ENCODE measurements at places on chromosomes 5 and 9. TPM values are rescaled to one million over a fixed set of nuclear protein-coding genes. Genes with fewer than 3 reads are reported as not detected.

The LCN12 gene
- total RNA-seq: 3.8 TPM

The PHPT1 gene
- 44.1 TPM for total RNA-seq

The ENHO gene
- total RNA-seq: not detected

- DNase-seq: no peak
These were observed 81.8 kb upstream of the NEURL1B start for GRCh38 chr5:172559004-172559932.

DNA sequence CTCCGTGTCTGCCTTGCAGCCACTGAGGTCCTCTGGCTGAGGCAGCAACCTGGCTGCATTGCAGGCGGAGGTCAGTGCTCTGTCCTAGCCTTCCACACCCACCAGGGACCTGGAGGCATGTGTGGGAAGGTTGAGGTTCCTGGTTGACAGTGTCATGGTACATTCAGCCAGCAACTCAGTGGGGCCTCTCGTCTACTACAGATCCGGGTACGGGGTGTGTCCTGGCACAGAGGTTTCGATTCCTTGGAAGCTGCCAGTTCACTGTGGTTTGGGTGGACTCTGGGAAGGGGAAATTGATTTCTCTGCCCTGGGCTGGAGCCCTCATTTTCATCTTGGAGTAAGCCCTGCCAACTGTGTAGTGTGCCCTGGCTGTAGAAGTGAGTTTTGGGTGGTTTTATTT, 45.1 kb downstream of the PDE8B start:
- DNase-seq: no peak

The DEPDC1B gene
- total RNA-seq: 63.1 TPM

DNA sequence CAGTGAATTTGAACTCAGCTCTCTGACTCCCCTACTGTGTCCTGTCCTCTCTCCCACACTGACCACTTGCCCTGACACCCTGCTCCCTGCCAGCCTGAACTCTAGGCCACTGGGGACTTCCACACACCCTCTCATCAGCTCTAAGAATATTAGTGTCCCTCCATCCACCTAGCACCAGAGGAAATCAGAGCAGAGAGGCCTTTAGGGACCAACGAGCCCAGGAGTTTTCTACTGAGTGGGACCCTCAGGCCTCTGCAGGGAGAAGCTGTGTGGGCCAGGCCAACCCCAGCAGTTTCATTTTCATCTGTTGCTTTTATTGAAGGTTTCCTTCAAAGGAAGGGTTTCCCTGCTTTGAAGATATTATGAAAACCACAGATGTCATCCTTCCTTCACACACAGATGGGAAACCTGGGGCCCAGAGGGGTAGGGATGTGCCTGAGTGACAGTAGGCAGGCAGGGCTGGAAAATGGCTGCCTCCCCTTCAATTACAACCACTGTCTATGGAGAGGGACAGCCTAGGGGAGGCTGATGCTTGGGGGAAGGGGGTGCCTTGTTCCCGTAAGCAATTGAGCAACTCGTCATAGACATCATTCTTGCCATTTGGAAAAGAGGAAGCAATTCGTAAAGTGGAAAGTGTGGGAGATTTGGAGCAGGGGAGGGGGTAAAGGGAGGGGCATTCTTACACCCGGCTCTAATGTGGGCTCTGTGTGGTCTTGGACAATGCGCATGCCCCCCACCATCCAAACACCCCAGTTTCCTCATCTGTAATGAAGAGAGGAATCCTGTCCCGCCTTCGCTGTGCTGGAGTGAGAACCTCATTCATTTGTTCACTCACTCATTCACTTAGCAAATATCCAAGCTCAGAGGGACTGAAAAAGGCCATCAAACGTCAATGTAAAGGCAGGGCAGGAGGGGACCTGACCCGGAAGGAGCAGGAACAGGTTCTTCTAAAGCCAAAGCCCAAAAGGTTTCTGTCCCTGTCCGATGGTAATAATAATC, 3.9 kb downstream of the GLIPR2 start:
- no peak for DNase-seq

- DNase-seq: no peak
These were observed 29.4 kb upstream of the PDCL start for GRCh38 chr9:122857815-122858214.

The ADAMTSL1 gene
- not detected for total RNA-seq

- DNase-seq: no peak
These were observed 363.2 kb upstream of the MPDZ start for GRCh38 chr9:13642646-13643045.

GRCh38 chr5:149406203-149406978, 27.3 kb upstream of the IL17B start:
- no peak for DNase-seq

DNA sequence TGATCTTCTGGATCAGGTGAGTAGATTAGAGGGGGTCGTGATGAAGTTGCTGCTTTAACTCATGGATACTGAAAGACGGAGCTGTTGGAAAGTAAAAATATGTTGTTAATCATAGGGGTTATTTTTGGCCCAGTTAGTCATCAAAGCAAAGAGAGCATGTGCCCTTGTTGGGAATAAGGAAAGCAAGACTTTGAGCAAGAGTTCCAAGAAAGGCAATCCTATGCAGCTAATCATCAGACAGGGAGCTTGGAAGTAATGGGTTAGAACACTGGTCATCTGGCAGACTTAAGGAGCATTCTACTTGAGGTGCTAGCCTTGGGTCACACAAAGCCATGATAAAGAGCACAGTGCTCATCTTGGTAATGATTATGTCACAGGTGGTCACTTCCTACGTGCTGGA, 18.3 kb downstream of the ASPN start:
- DNase-seq: no peak

DNA sequence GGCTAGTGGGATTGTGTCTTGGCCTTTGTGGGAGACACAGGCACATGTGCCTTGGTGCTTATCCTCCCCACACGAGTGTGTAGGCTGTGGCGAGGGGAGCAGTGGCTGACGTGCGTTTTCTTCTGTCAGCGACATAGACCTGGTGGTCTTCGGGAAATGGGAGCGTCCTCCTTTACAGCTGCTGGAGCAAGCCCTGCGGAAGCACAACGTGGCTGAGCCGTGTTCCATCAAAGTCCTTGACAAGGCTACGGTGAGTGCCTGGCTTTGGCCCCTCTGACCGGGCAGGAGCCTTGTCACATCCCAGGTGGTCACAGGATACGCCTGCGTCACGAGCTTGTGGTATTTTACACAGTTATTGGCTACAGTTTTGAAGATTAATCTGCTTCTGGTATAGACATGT, 26.4 kb downstream of the TENT4A start:
- DNase-seq: no peak

GRCh38 chr9:128999581-129000206, 28.4 kb downstream of the SH3GLB2 start:
- DNase-seq: no peak

GRCh38 chr5:176611435-176611834, 1.5 kb upstream of the GPRIN1 start:
- peak; percentile 83 for DNase-seq

- DNase-seq: no peak
These were observed 213.4 kb downstream of the PALM2AKAP2 start for GRCh38 chr9:109993250-109993978.

DNA sequence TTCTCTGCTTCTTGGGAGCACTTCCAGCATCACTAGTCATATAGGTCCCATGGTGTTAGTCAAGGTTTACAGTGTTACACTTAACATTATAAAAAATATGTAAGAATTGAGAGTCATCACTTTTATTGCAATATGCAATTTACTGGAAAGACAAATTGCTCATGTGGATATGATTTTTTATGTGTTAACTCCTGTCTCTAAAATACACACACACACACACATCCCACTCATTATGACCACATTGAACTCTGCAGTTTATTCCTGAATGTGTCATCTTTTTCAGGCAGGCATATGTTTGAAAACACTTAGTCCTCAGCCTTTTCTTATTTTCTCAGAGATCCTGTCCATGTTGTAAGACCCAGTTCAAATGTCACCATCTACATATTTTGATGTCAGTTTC, 148.5 kb upstream of the MRPS30 start:
- no peak for DNase-seq

- no peak for DNase-seq
These were observed 1.6 kb downstream of the CFAP95 start for GRCh38 chr9:69822116-69822750.

The CER1 gene
- not detected for total RNA-seq

DNA sequence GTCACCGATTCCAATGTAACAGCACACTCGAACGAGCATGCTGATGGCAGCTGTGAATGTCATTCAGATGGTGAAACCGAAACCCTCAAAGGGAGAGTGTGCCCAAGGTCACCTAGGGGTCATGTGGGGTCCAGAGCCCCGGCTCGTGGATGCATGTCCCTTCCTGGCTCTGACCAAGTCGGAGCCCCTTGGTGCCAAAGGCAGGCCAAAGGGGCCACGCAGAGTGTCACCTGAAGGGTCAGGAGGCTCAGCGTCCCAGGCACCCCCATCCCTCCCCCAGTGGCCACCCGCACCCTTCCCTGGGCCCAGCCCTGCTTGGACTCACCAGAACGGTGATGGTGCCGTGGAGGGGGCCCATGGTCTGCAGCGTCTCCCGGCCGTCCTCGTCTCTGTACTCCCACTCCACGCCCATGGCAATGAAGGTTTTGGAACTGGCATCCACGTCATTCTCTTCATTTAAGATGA, 69.5 kb downstream of the ZNF354C start:
- DNase-seq: no peak

The ATP10B gene
- 3.7 TPM for total RNA-seq

All from Calu3 (cell line).